ENCODE measurements at places on chromosomes 6 and 20.

GRCh38 chr20:44848254-44849015 is 37.1 kb upstream of the YWHAB start:
- no peak for DNase-seq

DNA sequence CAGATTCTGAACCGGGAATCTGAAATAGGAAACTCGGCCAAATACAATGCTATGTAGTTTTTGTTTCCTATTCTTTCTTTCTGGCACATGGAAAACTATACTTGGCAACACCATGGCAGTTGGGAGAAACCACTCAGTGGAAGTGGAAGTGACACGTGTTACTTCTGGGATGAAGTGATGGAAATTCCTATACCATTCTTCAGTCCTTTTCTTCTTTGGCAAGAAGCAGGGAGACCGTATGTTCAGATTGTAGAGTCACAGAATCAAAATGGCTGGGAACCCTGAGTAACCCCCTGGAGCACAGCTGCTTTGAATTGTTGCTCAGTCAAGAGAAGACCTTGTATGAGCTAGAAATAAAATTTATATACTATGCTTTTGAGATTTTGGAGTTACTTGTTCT is 18.8 kb upstream of the TINAG start:
- no peak for DNase-seq

GRCh38 chr6:4301871-4302270 is 166.5 kb upstream of the ECI2 start:
- DNase-seq: no peak

DNA sequence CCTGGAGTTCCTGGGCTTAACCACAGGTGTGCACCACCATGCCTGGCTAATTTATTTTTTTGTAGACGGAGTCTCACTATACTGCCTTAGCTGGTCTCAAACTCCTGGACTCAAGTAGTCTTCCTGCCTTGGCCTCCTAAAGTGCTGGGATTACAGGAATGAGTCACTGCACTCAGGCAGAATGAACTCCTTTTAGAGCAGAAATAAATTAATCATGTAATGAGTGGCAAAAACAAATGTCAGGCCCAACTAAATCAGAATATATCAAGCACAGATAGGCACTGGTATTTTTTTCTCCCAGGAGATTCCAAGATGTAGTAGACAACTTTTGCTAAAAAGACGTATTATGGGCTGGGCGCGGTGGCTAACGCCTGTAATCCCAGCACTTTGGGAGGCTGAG is 2.6 kb downstream of the RPS10 start:
- no peak for DNase-seq

GRCh38 chr6:145042559-145042958 is 692.8 kb downstream of the EPM2A start:
- no peak for DNase-seq

GRCh38 chr6:158409451-158409850 is 97.2 kb downstream of the TULP4 start:
- DNase-seq: peak; percentile 37

DNA sequence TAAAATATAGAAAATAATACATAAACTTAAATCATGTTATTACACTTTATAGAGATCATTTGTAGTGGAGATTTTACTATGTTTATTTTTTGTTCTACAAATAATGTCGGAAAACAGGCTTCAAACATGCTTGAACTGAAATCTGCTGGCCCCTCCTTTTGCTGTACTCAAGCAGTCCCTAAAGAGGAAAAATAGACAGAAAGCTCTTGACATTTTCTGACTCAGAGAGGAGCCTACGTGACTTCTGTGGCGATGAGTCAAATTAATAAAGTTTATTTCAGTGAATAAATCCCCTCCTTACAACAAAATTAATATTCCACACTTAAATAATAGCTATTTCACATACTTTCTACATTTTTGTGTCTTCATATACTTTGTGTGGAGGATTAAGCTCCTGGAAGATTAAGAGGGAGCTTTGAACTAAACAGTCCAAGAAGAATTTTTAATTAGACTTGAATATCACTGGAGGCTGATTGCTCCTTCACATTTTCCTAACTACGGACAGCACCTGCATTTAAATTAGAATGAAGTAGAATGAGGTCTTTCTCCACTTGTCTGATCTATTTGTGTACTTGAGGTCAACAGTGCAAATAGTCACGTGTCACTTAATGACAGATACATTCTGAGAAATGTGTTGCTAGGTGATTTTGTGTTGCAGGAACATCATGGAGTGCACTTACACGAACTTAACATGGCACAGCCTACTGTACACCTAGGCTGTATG is 1.7 kb upstream of the TREM1 start:
- DNase-seq: no peak

- DNase-seq: no peak
Measured at GRCh38 chr20:44650771-44651433, 597 bp downstream of the ADA start.

- peak; percentile 92 for DNase-seq
Measured at GRCh38 chr20:52031563-52032303, 159.8 kb downstream of the ZFP64 start.

DNA sequence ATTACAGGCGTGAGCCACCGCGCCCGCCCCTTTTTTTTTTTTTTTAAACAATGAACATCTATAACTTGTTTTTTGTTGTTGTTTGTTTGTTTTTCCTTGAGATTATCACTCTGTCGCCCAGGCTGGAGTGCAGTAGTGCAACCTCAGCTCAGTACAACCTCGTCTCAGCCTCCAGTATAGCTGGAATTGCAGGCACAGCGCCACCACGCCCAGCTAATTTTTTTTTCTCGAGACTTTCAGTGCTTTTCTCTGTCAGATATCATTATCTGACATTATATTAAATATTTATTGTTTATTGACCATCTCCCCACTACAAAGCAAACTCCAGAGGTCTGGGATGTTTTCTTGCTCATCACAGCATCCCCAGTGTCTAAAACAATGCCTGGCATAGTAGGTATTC is 2.3 kb upstream of the DLK2 start:
- no peak for DNase-seq

GRCh38 chr20:12605751-12606150 is 403.0 kb upstream of the SPTLC3 start:
- DNase-seq: no peak

DNA sequence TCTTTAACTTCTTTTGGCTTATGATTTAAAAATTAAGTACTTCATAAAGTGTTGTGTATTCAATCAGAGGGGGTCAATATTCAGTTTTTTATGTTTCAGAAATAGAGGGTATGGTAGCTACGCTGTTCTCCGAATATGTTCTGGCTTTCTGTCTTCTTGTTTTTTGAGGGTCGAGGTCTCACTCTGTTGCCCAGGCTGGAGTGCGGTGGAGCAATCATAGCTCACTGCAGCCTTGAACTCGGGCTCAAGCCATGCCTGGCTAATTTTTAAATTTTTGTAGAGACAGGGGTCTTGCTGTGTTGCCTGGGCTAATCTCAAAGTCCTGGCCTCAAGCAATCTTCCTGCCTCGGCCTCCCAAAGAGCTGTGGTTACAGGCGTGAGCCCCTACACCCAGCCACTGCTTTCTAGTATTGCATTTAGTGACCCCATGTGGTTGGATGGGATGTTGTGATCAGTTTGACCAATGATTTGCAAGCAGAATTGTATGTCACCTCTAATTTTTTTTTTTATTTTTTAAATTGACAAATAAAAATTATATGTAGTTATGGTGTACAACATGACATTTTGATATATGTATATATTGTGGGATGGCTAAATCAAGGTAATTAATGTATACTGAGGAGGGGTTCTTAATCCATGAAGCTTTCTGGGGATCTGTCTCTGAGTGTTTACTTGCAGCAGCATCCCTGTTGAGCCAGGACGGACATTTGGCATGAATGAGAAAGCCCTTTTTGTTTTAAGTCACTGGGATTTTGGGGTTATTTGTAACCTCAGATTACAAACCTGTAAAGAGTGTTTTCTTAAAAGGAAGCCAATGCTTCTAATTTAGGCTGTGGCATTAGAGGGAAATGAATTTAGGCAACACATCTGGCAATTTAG is 38.5 kb upstream of the DEK start:
- DNase-seq: no peak

GRCh38 chr20:48782901-48783308 is 44.9 kb downstream of the PREX1 start:
- no peak for DNase-seq

DNA sequence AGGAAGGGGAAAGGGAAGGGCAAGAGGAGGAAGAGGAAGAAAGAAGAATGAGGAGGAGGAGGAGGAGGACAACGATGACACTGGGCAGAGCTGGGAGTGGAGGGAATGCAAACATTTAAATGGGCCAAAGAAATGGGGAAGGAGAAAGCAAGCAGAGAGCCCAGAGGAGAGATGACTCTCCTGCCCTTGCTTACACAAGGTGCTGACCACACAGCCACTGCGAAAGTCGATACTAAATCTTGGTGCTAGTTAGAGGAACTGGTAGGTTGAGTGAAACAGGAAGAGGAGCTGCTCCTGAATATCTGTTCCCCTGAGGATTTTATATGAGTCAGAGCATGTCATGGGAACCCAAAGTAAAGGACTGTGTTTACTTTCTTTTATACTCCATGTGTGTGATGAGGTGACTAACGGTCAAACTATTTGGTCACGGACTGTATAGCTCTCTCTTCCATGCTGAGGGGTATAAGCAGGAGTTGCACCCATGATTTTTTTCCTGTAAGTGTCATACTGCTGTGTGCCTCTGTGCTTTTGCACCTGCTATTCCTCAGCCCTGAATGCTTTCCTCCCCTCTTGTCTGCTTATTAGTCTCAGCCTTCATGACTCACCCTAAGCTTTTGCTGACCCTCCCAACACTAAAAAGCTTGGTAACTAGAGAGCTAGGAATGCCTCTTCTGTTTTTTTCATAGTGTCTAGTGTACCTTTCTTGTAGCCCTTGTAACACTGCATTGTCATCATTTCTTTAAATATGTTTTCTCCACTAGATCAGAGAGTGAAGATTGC is 9.5 kb upstream of the PAQR8 start:
- DNase-seq: peak; percentile 93

GRCh38 chr6:168221497-168222079 is 98.0 kb downstream of the DACT2 start:
- DNase-seq: no peak

DNA sequence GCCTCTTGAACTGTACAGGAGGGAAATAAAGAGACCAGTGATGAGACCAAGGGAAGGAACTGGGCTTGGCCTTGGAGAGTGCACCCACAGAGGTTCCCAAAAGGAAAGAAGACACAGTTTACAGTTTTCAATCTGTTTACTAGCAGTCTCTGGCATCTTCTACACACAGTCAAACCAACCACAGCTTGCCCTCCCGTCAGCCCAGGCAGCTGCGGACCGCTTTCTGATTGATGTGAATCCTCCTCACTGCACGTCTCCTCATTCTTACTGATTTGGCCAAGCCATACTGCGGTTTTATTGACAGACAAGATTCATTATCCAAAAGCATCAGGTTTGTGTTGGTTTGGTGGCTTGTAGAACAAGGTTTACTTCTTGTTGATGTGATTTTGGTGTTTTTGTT is 104.5 kb upstream of the ASF1A start:
- no peak for DNase-seq

GRCh38 chr20:3797226-3797545 is 1.1 kb downstream of the CDC25B start:
- no peak for DNase-seq

- no peak for DNase-seq
Measured at GRCh38 chr6:116411284-116411623, 40.5 kb downstream of the DSE start.

GRCh38 chr20:49786668-49787370 is 25.8 kb upstream of the SLC9A8 start:
- DNase-seq: no peak

DNA sequence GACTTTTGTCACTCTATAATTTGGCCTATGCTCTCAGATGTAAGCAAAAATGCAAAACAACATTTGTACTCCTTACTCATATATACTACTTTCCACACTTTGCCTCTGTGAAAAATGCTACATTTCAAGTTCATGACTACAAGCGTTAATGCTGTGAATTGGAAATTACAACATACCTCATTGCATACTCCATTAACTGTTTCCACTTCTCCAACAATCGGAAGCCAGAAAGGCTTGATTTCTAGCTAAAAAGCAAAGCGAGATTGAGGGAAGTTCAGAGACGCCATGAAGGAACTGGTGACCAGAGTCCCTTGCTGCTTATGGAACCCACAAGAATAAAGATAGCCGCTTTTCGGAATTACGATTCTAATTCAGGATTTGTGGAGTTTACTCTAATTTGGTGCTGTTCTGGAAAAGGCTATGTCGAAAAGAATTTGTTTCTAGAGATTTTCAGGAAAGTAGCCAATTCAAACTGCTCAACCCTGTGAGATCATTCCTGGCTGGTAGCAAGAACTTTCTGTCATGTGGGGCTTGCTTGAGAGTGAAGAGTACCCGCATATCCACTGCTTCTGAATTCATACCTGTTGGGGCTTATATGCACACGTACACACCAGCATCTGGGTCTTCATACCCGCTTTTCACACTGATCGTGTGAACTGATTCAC is 98.0 kb upstream of the CITED2 start:
- DNase-seq: no peak

- no peak for DNase-seq
Measured at GRCh38 chr6:140586426-140587061, 1212.1 kb upstream of the CITED2 start.

- DNase-seq: no peak
Measured at GRCh38 chr6:150091476-150091875, 22.6 kb upstream of the ULBP3 start.

GRCh38 chr6:132259070-132259469 is 142.2 kb downstream of the MOXD1 start:
- no peak for DNase-seq

- peak; percentile 40 for DNase-seq
Measured at GRCh38 chr6:53975941-53976615, 135.2 kb upstream of the MLIP start.

DNA sequence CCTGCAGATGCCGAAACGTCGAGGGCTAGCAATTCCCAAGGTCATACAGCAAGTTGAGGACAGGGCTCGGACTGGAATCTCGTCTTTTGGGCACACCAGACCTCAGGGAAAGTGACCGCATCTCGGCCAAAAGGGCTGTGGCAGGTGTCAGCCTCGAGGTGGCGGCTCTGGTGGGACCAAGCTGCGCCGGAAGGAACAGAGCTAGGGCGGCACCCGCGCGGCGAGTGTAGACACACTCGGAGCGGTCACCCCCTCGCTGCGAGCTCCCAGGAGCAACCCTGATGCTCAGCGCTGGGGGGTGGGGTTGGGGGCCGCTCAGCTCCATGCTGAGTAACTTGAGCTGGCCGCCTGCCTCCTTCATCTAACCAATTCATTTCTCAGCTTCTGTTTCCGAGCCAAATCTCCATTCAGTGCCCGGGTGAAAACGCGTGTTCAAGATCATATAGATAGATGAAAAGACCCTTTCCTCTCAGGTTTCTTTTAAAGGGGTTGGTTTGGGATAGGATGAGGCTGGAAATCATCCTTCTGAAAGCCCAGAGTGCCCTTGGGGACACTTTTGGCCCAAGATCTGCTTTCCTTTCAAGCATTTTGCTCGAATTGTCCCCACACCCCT is 2.2 kb upstream of the TUBB2B start:
- DNase-seq: no peak

All from fibroblast of skin of left quadriceps (primary cell).